Immature natural killer cell (primary cell): ENCODE measurements at places on chromosomes 1 and 21.

- no peak for DNase-seq
Measured at GRCh38 chr1:4176841-4177240, 276.8 kb upstream of the C1orf174 start.

GRCh38 chr1:69076631-69077030, 491.1 kb upstream of the LRRC7 start:
- no peak for DNase-seq

DNA sequence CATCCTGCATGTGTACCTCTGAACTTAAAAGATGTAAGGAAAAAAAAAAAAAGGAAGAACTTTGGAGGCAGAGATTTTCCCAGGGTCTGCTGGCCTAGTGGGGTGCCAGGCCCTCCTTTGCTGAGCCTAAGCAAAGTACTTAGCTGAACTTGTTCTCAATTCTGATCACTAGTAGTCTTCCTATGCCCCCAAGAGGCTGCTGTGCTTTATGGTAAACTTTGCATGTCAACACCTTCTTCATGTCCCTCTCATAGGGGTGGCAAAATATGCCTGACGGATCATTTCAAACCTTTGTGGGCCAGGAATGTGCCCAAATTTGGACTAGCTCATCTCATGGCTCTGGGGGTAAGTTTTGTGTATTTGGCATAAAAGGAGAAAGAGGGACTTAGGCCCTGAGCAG, 1.4 kb upstream of the USP21 start:
- no peak for DNase-seq

GRCh38 chr1:45769261-45769932, 18.9 kb upstream of the IPP start:
- DNase-seq = no peak

GRCh38 chr1:63461661-63462230, 61.3 kb downstream of the ITGB3BP start:
- no peak for DNase-seq

DNA sequence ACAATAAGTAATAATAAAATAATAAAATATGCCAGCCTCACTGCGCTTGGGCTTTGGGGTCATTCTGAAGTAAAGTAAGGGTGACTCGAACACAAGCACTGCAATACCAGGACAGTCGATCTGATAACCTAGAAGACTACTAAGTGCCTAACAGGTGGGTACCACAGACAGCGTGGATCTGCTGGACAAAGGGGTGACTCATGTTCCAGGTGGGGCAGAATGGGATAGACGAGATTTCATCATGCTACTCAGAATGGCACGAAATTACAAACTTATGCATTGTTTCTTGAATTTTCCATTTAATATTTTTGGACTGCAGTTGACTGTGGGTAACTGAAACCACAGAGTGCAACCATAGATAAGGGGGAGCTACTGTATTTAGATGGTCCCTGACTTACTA, 221.1 kb upstream of the GREM2 start:
- no peak for DNase-seq

DNA sequence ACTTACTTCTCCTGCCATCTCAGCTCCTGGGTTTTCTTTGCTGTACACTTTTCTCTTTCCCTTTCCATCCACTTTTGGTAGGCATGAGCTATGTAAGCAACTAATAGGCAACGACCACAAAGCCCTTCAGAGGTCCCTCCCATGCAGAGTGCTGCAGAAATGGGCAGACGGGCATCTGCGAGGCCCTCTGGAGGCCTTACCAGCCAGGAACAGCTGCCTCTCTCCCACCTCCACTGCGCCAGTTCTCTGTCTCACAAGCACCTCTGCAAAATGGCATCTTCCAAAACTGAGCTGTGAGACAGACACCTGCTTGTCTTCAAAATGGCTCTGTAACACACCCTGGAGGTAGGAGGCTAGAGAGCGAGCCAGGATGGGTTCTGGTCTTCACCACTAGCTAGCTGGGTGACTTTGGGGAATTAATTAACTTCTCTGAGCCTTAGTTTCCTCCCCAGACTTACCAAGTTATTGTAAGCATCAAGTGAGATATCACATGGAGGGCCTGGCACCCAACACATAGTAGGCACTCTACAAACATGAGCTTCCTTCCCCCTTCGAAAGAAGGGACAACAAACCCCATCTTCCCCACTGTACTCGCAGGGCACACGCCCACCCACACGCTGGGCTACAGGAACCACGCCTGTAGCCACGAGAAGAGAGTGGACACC, 62.0 kb downstream of the BCAR3 start:
- no peak for DNase-seq

DNA sequence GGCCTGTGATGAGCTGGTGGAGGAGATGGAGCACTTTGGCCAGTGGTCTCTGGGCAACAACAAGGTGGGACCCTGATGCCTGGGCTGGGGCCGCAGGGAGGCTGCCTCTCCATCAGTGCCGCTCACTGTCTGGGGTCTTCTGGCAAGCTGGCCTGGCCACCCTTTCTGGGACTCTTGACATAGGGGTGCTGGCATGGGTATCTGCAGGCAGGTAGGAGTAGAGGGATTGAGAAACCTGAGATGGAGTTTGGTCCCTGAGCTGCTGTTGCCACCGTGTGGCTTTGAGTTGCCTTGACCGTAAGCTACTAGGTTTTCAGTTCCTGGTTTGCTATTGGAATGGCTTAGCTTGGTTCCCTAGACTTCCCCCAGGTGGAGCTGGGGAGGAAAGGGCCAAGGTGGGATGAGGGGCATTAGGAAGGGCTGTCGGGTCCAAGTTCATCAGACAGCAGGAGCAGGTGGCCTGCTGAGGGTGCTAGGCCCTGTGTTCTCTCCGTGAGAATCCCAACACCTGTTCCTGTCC, 13.2 kb upstream of the MFN2 start:
- DNase-seq = no peak
